ENCODE measurements at places on chromosomes 12 and 14.

- DNase-seq = no peak
Observed at GRCh38 chr12:129296671-129297070, 443.4 kb downstream of the GLT1D1 start.

DNA sequence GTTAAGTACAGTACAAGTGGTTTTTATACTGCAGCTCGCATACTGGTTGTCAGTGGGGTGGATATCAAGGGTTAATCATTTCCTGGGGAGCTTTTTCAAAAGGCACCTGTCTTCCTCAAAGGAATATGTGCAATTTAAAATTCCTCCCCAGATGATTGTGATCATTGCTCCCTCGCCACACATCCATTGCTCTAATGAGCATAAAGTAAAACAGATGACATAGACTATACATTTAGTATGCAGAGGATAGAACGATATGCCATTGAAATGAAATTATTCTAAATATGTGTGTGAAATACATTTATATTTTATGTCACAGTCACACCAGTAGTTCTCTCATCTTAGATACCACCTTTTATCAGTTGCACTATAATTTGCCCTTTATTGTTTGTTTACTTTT is 36.4 kb upstream of the KCNMB4 start:
- no peak for DNase-seq

DNA sequence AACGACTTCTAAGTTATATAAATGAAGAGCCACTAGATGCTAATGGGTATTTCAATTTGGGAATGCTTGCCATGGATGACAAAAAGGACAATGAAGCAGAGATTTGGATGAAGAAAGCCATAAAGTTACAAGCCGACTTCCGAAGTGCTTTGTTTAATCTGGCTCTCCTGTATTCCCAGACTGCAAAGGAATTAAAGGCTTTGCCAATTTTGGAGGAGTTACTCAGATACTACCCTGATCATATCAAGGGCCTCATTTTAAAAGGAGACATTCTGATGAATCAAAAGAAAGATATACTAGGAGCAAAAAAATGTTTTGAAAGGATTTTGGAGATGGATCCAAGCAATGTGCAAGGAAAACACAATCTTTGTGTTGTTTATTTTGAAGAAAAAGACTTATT is 52.8 kb downstream of the TMTC3 start:
- DNase-seq = no peak

- no peak for DNase-seq
Observed at GRCh38 chr14:54342806-54343205, 54.0 kb upstream of the CDKN3 start.

DNA sequence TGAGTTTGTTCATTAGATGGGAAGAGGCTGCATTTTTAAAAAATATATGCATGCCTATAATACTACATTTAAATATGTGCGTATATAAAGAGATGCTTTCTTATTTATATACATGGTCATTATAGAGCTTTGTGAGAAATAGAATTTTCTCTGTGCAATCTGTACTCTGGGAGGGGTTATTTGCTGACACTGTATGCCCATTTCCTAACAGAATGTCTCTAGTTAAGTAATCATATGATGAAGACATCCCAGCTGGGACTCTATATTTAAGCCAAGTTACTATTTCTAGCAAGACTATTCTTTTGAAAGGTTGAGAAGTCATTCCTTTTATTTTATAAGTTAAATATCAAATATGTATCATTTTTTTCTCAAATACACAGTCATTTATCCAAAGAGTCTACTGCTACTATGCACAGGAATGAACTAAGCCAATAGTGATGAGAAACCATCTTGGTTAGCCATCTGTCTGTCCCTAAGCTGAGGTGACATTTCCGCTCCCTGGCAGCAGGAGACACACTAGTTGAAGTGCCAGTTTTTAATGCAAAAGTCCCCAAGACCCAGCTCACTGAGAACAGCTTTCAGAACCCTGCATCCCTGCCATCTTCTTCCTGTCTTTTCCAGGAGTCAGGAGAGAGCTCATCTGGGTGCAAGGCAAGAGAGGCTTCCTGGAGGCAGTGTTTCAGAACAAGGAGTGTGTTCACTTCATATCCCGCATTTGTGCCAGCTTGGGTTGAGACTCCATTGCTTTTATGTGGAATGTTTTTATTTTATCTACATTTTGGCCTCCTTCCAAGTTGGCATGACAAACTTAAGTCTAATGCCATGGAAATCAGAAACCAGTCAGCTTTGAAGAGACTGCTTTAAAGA is 69.5 kb downstream of the TMEM132C start:
- DNase-seq = no peak

All from thoracic aorta (tissue), 2 donors.